ENCODE measurements at places on chromosomes 2 and 18.

- peaks cover 4% of the 10 kb centered on the region for H3K4me1 ChIP-seq
- peaks cover 53% of the 10 kb centered on the region for H3K36me3 ChIP-seq
- H3K4me3 ChIP-seq: no peak overlapping the region
- no peak for DNase-seq
- no peaks in the 10 kb centered on the region for H3K27me3 ChIP-seq
- no peak overlapping the region for H3K27ac ChIP-seq
These were observed 72.5 kb downstream of the SS18 start for GRCh38 chr18:26017929-26018328.

DNA sequence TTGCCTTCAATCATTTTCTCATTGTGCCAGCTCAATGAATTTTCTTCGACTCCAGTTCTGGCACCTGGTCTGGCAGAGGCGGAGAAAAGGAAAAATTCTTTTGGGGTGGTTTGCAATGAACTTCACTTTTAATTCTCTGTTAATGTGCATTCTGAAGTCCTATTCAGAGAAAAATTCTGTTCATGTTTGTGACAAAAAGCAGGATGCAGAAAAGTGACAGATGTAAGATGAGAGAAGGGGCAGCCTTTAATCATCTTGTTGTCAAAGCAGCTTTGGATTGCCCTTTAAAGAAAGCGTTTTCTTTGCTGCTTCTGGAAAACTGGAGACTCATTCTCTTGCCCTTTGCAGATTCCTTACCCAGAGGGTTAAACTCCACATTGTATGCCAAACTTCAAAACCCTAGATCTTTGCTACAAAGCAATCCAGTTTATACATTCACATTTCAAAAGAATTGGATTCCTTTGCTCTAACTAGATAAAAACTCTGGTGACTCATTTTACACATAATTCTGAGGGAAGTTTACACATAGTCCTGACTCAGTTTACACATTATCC, 94.6 kb upstream of the CAVIN2 start:
- DNase-seq: no peak
- H3K27me3 ChIP-seq: peaks cover 17% of the 10 kb centered on the region
- no peaks in the 10 kb centered on the region for H3K36me3 ChIP-seq
- no peak overlapping the region for H3K4me3 ChIP-seq
- no peaks in the 10 kb centered on the region for H3K4me1 ChIP-seq
- H3K27ac ChIP-seq: no peak overlapping the region

DNA sequence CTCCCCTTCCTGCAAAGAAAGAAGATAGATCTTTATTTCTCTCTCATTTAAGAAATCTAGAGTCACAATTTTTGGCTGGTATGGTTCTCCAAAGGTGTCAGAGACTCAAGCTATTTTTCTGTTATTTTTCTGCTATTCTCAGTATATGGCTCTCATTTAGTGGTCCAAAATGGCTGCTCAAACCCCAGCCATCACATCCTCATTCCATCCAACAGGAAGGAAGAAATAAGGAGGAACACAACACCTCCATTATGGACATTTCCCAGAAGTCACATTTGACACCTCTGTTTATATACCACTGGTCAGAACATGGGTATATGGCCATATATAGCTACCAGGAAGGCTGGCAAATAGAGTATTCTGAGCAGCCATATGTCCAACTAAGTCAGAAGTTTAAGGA, 7.4 kb upstream of the DDX1 start:
- H3K27me3 ChIP-seq: no peaks in the 10 kb centered on the region
- no peaks in the 10 kb centered on the region for H3K36me3 ChIP-seq
- DNase-seq: no peak
- H3K4me3 ChIP-seq: no peak overlapping the region
- H3K27ac ChIP-seq: no peak overlapping the region

DNA sequence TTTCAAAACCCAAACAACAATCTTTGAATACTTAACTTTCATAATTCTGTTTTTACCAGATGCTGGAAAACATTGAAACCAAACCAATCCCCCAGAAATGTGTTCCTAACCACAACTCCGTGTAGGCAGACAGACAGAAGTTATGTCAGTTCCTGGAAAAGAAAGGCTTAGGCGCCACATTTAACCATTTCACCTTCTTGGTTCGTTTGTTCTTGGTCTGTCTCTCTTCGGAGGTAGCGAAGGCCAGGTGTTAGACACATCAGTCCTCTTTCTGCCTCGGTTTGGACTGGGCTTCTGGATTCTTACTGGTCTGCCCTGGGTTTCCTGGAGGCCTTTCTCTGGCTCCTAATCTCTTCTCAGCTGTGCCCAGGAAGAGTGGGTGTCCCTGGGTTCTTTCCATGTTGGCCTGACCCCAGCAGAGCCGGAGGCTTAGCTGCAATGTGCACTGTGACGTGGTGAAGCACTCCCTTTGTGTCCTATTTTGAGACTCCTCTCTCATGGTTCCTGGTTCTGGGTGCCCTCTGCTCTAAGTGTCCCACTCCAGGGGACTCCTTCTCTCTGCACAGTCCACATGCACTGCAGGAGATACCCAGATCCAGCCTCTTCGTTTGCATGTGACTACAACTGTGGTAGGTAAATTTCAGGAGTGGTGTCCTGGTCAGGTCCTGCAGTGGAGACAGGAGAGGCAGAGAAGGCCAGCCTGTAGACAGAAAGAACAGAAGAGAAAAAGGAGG, 23.1 kb upstream of the RAB31 start:
- no peak overlapping the region for H3K27ac ChIP-seq
- H3K4me1 ChIP-seq: peaks cover 4% of the 10 kb centered on the region
- H3K27me3 ChIP-seq: peaks cover 16% of the 10 kb centered on the region
- DNase-seq: no peak

- no peak overlapping the region for H3K4me3 ChIP-seq
- no peaks in the 10 kb centered on the region for H3K4me1 ChIP-seq
- no peaks in the 10 kb centered on the region for H3K27me3 ChIP-seq
- no peak overlapping the region for H3K27ac ChIP-seq
These were observed 53.1 kb upstream of the ROCK2 start for GRCh38 chr2:11397513-11397912.
